PC-3 (cell line): ENCODE measurements at places on chromosomes 7 and 10. TPM values are rescaled to one million over a fixed set of nuclear protein-coding genes. Genes with fewer than 3 reads are reported as not detected.
A peak's percentile ranks its signal among the peaks of the same experiment; 100 is the strongest.

GRCh38 chr7:39453743-39454355, 112.4 kb upstream of the YAE1 start:
- peak; percentile 65 for DNase-seq

DNA sequence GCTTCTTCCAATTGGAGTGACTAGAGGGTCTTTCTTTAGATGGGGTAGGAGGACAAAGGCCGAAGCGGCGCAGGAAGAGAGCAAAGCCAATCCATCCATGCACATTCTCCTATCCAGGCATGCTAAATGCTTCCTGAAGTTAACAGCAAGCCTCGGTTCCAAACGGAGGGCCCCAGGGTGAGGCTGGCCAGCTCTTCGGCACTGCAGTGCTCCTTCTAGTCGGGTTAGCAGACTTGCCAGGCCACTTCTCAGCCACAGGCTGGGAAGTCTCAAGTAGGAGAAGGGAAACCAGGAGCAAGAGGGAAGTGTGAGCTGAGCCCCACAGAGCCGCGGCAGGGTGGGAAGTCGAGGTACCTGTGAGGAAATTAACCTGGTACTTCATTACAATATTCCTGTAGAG, 253.8 kb upstream of the INHBA start:
- DNase-seq: no peak

GRCh38 chr7:73970801-73971229, 57.2 kb upstream of the ELN start:
- DNase-seq: no peak

GRCh38 chr10:84541289-84541637, 212.9 kb downstream of the CCSER2 start:
- DNase-seq: no peak

DNA sequence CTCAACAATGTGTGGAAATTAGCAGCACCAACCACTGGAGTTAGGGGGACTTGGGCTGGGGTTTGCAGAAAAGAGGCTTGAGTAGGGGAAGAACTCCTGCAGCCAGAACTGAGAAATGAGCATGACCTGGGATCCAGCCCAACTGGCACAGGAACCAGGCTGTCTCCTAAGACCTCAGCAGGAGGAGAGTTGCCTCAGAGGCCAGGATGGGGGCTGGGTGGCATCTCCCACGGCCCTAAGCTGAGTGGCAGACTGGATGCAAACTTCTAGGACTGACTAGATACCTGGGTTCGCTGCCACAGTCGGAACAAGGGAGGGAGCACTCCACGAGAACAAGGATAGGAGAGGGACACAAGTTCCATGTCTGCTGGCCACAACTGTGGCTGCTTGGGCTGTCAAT, 62.6 kb downstream of the RNF32 start:
- no peak for DNase-seq

Gene ABCC2
- total RNA-seq: 0.35 and 2.4 TPM in 2 replicates

DNA sequence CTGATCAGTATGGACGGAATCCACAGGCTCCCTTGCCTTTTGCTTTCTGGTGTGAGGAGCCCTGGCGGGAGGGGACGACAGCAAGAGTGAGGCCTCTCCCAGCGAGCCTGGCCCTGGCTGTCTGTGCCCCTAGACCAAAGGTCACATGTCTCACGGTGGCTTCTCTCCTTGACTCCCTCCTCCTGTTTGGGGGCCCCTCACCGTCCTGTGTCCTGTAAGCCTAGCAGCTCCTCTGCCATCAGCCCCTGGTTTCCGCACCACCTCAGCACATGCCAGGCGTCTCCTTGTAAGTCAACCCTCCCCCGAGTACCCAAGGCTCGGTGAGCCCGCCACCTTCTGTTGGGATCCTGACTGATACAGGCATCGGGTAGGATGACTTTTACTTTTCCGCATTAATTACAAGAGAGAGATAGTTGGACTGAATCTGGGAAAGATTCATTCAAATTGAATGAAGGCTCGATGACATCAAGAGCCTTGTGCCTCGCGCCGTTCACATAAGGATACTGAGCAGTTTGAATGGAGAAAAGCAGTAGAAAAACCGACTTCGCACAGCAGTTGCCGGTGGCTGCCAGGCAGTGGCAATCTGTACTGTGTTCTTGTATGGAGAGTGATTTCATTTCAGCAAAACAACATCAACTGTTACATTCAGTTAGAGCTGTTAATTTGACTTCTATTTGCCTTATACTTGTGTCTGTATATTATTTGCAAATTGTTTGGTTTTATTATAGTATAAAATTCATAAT, 119.8 kb downstream of the XRCC2 start:
- DNase-seq: no peak

- DNase-seq: no peak
Measured at GRCh38 chr7:136131304-136131630, 154.1 kb upstream of the MTPN start.

DNA sequence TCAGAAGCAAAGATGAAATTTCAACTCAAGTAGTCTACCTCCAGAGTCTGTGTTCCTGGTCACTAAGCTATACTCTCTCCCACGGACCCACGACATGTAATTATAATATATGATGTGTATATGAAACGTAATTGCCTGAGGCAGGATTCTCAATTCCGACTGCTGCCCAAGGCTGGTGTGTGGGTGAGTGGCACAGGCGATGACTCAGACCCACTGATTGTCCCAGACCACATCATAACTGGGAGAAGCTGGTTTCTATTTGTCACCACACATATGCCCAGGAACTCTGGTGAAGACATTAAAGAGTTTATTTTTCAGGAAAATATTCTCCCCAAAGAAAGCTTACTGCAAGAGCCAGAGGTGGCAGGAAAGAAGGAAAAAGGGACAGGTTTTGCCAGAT, 219.3 kb downstream of the JAZF1 start:
- peak; percentile 79 for DNase-seq

Gene MBL2
- total RNA-seq: 0.17 TPM in 1 of 2 replicates, not detected in the other

- peak; percentile 79 for DNase-seq
Measured at GRCh38 chr10:97072851-97073665, 112.7 kb downstream of the SLIT1 start.

Gene ZWINT
- total RNA-seq: 542 and 563 TPM in 2 replicates
